ENCODE measurements at places on chromosomes 11 and 22. TPM values are rescaled to one million over a fixed set of nuclear protein-coding genes. Genes with fewer than 3 reads are reported as not detected.

DNA sequence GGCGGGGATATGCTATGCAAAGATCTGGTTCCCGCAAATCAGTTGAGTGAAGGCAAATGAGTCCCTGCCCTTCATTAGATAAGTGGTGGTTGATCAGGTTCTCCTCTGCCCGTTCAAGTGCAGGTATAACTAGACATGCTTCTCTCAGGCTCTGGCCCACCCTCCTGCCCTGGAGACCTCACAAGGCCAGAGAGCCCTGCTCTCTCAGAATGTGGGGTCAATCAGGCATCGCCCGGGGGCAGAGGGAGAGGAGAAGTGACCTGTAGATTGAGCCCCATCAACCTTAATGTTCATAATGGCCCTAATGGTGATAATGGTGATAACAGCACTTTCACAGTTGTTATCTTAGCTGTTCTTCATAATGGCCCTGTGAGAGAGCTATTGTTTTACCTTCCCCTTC lies 224.3 kb downstream of the DSCAML1 start:
- DNase-seq, result no peak

CREB3L1 gene
- not detected for total RNA-seq

GRCh38 chr22:48857202-48857805 lies 970.4 kb downstream of the BRD1 start:
- DNase-seq, result no peak

GRCh38 chr11:115496892-115497291 lies 7.3 kb downstream of the CADM1 start:
- DNase-seq, result no peak

PYGM gene
- total RNA-seq, result 4.7 TPM

NXPE4 gene
- total RNA-seq, result not detected

Measured in natural killer cell treated with Interleukin-12 subunit alpha and Interleukin-12 subunit beta and Interleukin-15 and Interleukin-18, amount 100 ng/mL, for 72 hours (primary cell).